ENCODE measurements at places on chromosomes 7 and 10. TPM values are rescaled to one million over a fixed set of nuclear protein-coding genes. Genes with fewer than 3 reads are reported as not detected.
A peak's percentile ranks its signal among the peaks of the same experiment; 100 is the strongest.

DNA sequence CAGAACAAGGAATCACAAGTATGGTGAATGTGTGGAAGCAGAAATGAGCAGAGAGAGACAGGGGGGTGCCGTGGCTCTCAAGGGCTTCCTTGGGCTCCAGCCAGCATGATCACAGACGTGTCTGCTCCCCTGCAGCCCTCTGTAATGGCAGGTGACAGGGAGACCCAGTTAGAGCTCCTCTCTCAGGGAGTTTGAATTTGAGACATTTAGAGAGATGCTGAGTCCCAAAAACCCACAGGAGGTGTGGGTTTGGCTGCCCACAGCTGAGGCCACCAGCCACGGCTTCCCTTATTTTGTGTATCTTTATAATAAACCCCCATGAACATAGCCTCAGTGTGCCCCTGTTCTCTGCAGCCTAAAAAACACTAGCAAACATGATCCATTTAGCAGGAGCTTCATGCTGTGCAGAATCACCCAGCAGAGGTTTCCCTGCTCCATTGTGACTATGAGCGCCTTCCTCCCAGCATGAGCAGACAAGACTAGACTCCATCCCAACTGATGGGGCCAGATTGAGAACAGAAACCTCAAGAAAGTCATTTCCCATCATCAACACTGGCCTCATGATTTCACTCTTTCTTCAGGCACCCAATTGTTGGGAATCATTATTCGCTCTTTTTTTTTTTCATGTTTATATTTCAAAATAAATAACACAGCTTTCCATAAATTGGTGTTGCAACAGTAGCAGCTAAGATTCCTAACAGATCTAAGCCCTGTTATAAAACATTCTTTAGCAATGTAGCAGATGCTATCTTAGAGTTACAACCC, 13.4 kb downstream of the NOD1 start:
- no peak for ATAC-seq

FKBP9 gene
- 33.8 TPM for total RNA-seq

GRCh38 chr10:42475168-42476098, 162.9 kb downstream of the ZNF33B start:
- peak; percentile 82 for ATAC-seq

A1CF gene
- total RNA-seq, result 0.15 TPM

- no peak for ATAC-seq
These were observed 170.6 kb downstream of the UBE2H start for GRCh38 chr7:129781928-129782817.

LARP4B gene
- total RNA-seq, result 28.5 TPM

DNA sequence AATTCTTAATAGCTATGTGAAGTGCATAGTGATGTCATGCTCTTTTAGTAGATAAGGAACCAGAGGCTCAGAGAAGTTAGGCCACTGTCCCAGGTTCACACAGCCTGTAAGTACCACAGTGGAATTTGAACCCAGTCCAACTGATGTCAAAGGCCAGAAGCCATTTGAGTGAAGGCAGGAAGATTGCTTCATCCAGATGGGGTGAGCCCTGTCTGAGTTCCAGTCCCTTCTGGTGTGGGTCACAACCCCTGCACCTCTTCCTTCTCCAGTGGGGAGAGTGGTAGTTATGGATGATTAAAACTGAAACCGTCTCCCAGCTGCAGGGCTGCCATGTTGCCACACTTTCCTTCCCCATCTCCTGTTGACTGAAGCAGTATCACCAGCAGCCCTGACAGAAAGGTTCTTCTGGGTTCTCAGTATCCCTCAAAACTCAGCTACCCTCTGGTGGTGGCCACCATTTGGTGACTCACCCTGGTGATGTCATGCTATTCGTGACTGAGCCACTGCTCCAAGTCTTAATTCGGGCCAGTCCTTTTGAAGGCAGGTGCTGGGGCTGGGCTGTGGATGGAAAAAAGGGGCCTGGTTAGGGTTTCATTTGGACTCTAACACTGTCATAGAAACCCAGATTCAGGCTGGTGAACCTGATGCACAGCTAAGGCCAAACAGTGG, 1.5 kb upstream of the C10orf95 start:
- no peak for ATAC-seq

GRCh38 chr10:91700788-91701444, 68.0 kb upstream of the PPP1R3C start:
- ATAC-seq, result no peak

DNA sequence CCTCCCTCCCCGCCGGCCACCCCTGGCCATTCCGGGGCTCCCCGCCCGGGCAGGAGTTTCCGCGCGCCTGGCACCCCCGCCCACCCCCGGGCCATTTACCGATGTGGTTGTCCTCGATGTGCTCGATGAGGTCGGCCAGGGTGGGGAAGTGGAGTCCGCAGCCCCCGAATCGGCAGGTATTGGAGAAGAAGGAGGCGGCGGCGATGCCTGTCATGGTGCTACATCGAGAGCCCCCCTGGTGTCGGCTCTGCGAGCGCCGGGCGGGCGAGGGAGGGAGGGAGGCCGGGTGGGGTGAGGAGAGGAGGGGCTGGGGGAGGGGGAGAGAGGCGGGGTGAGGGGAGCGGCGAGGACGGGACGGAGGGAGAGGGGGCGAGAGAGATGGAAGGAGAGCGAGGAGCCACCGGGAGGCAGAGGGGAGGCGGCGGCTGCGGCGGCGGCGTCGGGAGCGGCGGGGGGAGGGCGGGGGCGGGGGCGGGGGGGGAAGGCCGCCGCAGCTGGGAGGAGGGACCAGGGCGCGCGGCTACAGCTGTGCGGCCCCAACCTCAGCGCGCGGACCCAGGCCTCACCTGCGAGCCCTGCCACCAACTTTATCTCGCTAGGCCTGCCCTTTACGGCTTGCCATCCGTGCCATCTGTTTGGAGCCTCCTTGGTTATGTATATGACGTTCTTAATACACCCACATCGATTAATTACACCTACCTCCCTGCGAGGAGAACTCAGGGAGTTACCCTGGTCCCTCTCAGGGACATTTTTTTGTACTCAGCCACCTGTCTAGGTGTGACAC, at the start of gene JAZF1:
JAZF1 (minus strand) TSS at position 432 of the 784 bp plus-strand sequence.
- ATAC-seq, result peak; percentile 81

PFKP gene
- 43.6 TPM for total RNA-seq

ZPBP gene
- total RNA-seq, result not detected

GRCh38 chr7:81616951-81617350, 152.9 kb downstream of the HGF start:
- no peak for ATAC-seq

AKR1C4 gene
- total RNA-seq, result not detected

SEPHS1 gene
- total RNA-seq, result 19.7 TPM

GRCh38 chr10:14009371-14010100, 321.2 kb downstream of the FRMD4A start:
- peak; percentile 36 for ATAC-seq

DNA sequence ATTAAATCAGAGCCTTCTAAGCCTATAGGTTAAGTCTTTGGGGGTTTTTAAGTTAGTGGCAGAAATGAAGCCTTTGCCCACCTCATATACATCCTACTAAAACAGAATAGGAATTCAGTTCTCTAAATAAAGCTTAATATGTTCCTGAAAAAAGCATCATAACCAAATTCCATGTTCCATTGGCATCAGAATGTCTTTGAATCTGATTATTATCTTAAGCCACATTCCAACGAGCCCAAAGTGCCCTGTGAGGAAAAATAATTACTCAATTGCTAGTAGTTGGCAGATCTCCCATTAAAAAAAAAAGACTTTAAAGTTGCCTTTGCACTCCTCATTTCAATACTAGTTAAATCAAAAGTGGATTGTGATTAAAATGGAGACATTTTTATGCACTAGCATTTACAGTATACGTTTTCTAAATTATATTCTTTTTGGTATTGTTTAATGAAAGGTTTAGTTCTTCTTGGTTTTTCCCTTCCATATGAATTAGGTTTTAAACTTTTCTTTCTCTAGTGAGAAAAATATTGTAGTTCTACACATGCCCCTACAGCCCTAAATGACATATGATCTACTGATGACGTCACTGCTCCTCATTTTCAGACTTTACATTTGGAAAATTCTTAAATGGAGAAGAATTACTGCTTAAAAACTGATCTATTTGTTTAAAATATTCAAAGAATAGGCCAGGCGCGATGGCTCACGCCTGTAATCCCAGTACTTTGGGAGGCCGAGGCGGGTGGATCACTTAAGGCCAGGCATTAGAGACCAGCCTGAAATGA, 54.3 kb upstream of the CABCOCO1 start:
- ATAC-seq, result no peak

- ATAC-seq, result no peak
These were observed 405.0 kb upstream of the LRRN3 start for GRCh38 chr7:110685899-110686298.

DNA sequence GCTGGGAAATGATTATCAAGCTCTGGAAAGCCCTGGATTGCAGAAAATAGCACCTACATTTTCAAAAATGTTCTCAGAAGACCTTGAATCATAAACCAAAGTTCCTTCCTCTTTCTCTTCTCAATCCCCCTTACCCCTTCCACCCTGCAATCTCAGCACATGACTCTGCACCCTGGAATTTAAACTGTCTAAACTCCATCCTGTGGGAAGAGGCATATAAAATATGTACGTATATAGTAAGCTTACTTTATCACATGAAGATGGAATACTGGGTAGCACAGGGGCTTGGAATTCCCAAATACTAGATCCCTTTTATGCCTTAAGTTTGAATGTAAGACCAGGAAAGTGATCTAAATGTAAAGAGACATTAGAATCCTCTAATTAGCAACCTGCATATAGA, 7.7 kb downstream of the AGMO start:
- ATAC-seq, result no peak

HYAL4 gene
- total RNA-seq, result 0.19 TPM

PIK3AP1 gene
- 1.3 TPM for total RNA-seq

DNA sequence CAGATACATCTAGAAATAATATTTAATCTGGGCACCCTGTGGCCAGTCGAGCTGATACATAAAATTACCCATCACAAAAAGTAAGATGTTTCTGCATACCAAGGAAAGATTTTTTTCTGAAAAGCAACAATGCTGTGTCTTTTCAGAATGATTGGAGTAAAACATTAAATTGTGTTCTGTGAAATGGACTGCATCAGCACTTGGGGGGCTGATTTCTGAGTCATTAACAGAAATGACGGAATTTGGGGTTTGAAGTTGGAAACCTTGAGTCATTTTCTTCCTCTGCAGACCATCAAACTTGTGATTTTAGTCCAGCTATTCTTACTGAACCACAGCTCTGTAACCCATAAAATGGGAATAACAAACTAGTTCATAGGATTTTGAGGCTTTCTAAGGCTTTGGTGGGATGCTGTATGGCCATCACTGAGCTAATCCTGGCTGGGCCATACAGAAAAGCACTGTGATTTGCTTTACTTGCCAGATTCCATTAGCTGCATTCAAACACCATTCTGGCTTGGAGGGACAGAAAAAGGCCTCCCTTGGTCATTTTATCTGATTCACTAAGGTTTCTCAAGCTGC, 739.4 kb upstream of the IGFBP3 start:
- no peak for ATAC-seq

- peak; percentile 51 for ATAC-seq
These were observed 40.4 kb upstream of the KIAA1217 start for GRCh38 chr10:24168258-24169170.

DNA sequence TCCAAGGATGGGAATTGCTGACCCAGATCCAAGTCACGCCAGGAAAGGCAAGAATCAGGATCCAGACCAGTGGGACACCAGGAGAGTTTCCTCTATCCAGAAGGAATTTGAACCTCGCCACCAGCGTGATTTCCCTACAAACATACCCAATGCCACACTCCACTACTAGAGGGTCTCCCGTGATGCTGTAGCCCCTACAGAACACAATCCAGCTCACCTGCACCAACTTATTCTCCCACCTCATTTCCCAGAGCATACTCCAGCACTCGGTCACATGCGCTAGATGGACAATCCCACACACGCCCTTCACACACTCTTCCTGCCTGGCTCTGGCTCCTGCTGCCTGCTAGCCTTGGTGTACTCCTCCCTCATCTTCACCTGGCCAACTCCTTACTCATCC, 142.1 kb upstream of the PDE1C start:
- no peak for ATAC-seq

DNA sequence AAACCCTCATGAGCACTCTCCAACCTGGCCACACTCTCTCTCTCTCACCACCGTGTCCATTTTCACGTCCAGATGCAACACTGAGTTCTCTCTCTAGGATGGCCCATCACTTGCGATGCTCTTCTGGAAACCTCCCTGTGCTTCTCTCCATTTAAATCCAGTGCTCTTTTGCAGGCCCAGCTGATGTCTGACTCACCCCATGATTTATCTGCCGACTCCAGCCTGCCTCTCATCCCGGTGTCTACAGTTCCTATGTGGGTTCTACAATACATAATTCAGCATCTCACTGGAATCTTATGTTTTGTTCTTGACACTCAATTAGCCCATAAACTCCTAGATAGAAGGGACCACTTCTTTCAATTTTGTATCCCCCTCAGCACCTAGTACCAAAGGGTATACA, 5.0 kb downstream of the TPK1 start:
- ATAC-seq, result no peak

DNA sequence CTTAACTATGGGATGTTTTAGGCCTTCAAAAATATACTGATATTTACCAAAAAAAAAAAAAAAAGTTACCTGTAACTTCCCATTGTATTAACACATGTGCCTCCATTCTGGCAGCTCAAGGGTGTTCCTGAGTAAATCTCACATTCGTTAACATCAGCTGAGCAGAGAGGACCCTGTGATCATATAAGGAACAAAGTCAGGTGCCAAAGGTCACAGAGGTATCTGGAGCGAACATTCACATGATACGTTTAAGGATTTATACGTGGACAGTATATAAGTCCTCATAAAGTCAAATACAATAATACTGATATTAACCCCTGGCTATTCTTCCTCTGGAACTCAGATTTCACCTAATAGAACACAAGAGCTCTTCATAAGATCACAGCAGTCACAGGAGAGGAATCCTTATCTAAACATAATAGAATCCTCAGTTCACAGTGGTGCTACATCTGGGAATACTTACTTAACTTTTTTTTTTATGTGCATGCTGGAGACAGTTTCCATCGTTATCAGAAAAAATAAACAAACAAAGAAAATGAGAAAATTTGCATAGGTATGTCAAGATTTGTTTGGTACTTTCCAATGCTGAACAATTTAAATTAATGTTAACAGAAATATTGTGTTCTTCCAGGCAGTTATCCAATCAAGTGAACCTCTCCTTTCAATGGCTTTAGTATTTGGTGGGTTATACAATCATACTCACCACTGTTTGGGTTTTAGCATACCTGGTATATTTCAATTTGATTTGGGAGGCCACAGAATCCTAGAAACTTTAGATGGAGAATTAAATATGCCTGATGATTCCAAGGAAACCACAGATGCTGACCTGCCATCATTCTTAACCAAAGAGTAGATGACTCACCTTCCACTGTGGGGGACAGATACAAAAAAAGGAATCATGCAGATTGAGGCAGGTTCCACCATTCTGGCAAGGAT, 6.6 kb downstream of the CUBN start:
- peak; percentile 98 for ATAC-seq

- ATAC-seq, result no peak
These were observed 126.2 kb upstream of the FEZF1 start for GRCh38 chr7:122430710-122431109.
